ENCODE measurements at places on chromosomes 16 and 17.
A peak's percentile ranks its signal among the peaks of the same experiment; 100 is the strongest.

DNA sequence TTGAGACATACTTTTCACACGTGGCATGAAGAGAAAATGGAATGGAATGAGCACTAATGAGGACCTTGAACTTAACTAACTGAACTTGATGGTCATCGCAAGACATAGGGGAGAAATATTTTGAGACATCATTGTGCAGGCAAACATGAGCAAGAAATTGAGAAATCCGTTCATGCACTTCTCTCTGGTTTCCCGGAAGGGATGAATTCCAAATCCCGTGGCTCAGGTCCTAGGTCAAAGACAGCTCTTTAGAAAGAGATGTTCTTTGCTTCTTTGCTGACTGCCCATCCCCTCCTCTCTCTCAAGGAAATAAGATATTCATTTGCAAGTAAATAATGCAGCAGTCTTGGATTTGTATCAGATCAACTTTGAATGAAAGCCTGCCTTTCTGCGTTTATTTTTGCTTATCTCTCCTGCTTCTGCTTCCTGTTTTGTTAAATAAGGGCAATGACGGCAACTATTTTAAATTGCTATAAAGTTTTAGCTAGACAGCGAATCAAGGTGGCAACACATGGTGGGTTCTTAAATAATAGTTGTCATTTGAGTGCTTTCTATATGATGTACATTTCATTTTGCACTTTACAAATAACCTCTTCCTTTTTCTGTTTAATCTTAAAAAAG, 657.8 kb downstream of the MAF start:
- no peak overlapping the region for H3K27ac ChIP-seq
- H3K4me3 ChIP-seq, result no peak overlapping the region
- no peaks in the 10 kb centered on the region for H3K27me3 ChIP-seq
- peaks cover 5% of the 10 kb centered on the region for H3K4me1 ChIP-seq
- DNase-seq, result no peak
- H3K36me3 ChIP-seq, result no peaks in the 10 kb centered on the region

- no peak overlapping the region for H3K4me3 ChIP-seq
- DNase-seq, result no peak
- H3K4me1 ChIP-seq, result no peaks in the 10 kb centered on the region
- no peak overlapping the region for H3K27ac ChIP-seq
- H3K27me3 ChIP-seq, result no peaks in the 10 kb centered on the region
These were observed 161.5 kb upstream of the SALL1 start for GRCh38 chr16:51312363-51313150.

DNA sequence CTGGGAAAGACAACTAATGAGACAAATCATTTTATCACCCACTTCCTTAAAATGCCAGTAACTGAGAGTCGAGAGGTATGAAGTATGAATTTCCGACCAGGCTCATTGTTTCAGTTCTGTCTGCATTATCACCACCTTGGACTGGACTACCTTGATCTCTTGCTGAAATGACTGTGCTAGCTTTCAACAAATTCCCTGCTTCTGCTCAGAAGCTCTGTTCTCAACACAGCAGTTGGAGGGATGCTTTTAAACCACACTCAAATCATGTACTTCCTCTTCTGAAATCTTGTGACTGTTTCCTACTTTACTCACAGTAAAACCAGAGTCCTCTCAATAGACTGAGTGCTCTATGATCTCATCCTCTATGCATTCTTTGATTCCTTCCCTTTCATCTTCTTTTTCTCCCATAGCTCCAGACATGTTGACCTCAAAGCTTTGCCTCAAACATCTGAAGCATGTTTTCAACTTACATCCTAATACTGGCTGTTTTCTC, 195.8 kb downstream of the KCNJ2 start:
- H3K36me3 ChIP-seq, result no peaks in the 10 kb centered on the region
- H3K27me3 ChIP-seq, result no peaks in the 10 kb centered on the region
- no peak for DNase-seq

- DNase-seq, result no peak
- no peaks in the 10 kb centered on the region for H3K4me1 ChIP-seq
- no peaks in the 10 kb centered on the region for H3K36me3 ChIP-seq
- H3K27ac ChIP-seq, result no peak overlapping the region
These were observed 66.7 kb upstream of the DHX40 start for GRCh38 chr17:59498530-59499307.

DNA sequence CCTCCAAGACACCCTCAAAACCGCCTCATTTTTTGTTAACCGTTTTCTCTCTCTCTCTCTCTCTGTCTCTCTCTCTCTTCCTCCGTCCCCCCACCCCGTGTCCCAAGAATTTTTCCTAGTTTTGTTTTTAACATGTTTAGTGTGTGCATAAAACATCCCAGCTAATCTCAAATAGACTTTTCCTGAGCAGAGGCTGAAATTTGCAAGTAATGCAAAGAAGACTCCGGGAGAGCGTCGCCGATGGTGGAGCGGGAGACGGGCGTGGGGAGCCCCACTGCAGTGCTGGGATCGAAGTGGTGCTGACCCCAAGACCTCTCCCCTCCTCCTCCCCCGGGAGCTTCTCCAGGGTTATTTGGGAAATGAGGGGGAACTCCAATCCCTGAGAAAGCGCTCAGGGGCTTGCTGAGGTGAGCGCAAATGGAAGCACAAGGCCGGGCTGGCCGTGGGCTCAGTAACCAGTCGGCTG, 4.7 kb upstream of the DLX4 start:
- no peaks in the 10 kb centered on the region for H3K36me3 ChIP-seq
- peaks cover 40% of the 10 kb centered on the region for H3K4me1 ChIP-seq
- H3K4me3 ChIP-seq, result no peak overlapping the region
- peaks cover 59% of the 10 kb centered on the region for H3K27me3 ChIP-seq

DNA sequence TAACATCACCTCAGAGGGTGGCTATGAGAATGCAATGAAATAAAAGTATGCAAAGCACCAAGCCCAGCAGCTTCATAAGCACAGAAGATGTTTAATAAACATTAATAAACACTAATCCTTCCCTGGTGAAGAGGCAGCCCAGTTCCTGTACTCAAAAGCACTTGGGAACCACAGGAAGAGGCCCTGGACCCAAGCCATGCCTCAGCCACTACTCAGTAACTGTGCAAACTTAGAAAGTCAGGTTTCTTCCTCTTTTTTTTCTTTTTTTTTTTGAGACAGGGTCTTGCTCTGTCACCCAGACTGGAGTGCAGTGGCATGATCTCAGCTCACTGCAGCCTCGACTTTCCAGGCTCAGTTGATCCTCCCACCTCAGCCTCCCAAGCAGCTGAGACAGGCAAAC, 5.3 kb downstream of the ARHGAP17 start:
- H3K36me3 ChIP-seq, result no peaks in the 10 kb centered on the region
- H3K4me3 ChIP-seq, result peak overlapping the region; percentile 37
- H3K27ac ChIP-seq, result no peak overlapping the region
- DNase-seq, result no peak
- H3K27me3 ChIP-seq, result no peaks in the 10 kb centered on the region

DNA sequence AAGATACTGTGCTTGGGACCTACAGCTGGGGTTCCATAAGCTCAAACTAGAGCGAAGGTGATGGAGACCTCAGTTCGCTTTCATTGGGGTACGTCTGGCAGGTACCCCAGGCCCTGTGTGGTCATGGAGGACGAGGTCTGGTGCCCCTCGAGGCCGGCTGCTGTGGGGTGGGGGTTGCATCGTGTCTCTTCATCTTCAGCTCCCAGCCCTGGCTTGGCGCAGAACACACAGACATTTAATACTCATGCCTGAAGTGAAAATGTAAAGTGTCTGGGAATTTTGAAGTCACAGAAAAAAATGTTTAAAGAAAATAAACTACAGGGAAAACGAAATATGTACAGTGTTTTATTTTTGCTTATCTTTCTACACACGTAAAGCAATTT, 80.5 kb downstream of the TBC1D16 start:
- DNase-seq, result no peak
- no peaks in the 10 kb centered on the region for H3K27me3 ChIP-seq
- peaks cover 28% of the 10 kb centered on the region for H3K4me1 ChIP-seq

Data from spleen (tissue), 13 donors.